ENCODE measurements at places on chromosomes 1 and 21. TPM values are rescaled to one million over a fixed set of nuclear protein-coding genes. Genes with fewer than 3 reads are reported as not detected.
A peak's percentile ranks its signal among the peaks of the same experiment; 100 is the strongest.

DNA sequence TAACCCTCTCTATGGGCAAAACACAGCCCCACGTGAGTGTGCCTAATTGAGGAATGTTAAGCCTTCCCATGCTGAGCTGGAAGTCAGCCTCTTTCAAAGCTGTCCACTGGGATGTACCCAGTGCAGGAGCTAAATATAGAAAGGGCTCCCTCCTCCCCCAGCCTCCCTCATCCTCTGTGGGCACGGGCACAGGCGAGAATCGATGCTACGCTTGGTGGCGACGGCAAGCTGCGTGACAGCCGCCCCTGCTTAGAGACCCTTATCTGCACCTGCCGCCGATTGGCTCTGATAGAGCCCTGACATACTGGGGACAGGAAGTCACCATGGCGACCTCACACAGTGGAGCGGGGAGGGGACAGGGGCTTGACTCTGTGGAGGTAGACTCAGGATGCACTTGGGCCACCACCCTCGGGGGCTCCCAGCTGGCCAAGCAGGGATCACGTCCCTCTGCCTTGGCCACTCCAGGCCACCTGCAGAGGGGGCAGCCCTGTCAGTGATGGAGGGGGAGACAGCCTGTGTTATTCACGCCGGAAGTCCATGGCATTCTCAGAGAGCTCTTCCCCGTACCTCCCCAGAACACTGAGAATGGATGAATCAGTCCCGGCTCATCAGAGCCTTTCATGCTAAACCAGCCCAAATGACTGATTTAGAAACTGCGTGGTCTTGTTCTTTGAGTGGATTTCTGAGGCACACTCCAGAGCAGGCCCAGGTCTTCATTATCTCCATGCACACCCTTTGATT, 84.8 kb downstream of the KCND3 start:
- DNase-seq, result no peak

DNA sequence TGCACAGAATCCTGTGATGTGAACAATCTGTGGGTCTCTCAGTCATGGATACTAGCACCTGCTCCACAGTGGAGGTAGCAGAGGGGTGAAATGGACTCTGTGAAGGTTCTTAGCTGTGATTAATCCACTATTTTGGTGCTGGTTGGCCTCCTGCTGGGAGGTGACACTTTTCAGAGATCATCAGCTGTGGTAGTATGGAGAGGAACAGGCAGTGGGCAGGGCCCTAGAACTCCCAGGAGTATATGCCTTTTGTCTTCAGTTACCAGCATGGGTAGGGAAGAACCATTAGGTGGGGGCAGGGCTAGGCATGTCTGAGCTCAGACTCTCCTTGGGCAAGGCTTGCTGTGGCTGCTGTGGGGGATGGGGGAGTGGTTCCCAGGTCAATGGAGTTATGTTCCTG, 54.0 kb upstream of the KCNJ15 start:
- no peak for DNase-seq

GRCh38 chr1:78688697-78689096, 39.1 kb downstream of the IFI44 start:
- DNase-seq, result peak; percentile 43

DNA sequence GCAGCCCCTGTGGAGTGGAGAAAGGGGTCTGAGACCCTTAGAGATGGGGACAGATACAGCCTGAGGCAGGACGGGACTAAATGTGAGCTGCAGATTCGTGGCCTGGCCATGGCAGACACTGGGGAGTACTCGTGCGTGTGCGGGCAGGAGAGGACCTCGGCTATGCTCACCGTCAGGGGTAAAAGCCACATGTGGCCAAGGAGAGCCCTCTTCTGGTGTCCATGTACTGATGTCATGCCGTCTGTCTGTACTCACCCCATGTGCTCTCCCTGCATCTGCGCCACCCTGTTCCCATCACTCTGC, 84.7 kb downstream of the OBSCN start:
- DNase-seq, result no peak

DNA sequence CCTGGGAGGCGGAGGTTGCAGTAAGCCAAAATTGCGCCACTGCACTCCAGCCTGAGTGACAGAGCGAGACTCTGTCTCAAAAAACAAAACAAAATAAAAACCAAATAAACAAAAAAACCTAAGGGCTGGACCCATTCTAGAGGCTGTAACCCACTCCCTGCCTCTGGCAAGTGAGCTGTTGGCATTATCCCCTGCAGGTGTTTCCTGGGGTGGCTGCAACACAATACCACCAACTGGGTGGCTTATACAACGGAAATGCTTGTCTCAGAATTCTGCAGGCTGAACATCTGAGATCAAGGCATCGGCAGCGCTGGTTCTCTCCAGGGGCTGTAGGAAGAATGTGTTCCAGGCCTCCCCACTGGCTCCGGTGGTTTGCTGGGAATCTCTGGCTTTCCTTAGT, 15.2 kb downstream of the LRRC38 start:
- DNase-seq, result no peak

- DNase-seq, result no peak
Observed at GRCh38 chr1:42055061-42055460, 98.1 kb upstream of the GUCA2B start.

GRCh38 chr1:25858494-25858893, 763 bp downstream of the AUNIP start:
- no peak for DNase-seq

- DNase-seq, result no peak
Observed at GRCh38 chr1:4624141-4624715, 30.2 kb upstream of the AJAP1 start.

- DNase-seq, result no peak
Observed at GRCh38 chr1:216119600-216119999, 303.6 kb downstream of the USH2A start.

- DNase-seq, result no peak
Observed at GRCh38 chr1:15157524-15158399, 4.2 kb downstream of the TMEM51 start.

GRCh38 chr1:202848191-202848542, 37.4 kb downstream of the PCAT6 start:
- no peak for DNase-seq

DNA sequence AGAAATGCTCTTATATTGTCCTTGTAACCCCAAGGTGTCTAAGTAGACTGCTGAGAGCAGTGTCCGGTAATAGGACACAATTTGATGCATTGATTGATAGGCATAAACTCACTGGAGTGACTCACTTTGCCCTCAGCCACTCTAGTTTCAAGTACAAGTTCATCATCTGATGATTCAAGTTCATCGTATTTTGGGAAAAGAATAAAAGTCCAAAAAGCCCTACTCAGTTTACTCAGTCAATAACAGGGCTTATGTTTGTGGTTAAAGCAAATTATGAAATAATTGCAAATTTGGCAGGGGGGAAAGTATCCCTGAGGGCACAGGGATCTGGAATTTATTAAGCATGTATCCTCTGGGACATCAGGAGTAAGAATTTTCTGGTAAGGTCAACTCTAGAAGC, 7.6 kb upstream of the ATF3 start:
- DNase-seq, result no peak

- DNase-seq, result no peak
Observed at GRCh38 chr21:40516335-40516734, 330.6 kb downstream of the DSCAM start.

DNA sequence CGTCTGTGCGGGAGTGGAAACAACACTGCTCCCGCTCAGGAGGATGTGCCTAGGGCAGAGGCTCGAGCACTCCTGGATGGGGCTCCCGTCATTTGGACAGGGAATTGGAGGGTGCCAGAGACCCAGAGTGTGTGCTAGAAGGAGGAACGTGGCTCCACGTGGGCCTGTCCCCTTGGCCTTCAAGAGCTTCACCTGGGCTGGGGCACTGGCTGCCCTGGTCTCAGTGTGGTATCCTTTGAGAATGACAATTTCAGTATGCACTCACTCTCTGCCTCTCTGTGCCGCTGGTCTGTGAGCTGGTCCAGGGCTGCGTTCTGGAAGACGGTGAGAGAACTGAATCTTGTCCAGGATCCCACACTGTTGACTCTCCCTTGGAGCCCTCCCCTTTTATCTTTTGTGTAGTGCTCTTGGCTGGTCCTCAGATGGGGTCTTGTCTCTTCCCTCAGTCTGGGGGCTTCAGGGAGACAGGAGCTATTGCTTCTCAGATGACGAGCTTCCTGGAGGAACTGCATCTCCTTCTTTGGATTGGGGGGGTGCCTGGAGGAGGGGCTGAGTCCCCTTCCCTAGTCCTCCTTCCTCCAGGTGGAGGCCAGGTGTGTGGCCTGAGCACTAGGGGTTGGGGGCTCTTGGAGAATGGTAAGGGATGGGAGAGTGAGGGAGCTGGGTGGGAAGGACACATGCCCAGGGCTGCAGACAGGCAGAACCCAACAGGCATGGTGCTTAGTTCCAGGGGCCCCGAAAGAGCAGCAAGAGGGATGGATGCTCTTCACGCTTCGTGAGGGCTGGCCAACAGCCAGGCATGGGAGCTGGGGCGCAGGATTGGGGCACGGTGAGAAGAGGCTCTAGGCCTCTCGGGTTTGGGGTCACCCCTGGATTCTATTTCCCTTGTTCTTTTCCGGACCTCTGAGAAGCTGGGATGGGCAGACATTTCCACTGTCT, 14.8 kb upstream of the ETV3L start:
- DNase-seq, result no peak

GLIS1 gene
- 0.28 TPM for total RNA-seq

HIVEP3 gene
- total RNA-seq, result 6.0 TPM

CALML6 gene
- total RNA-seq, result 1.5 TPM

CELA2A gene
- 0.72 TPM for total RNA-seq

KMO gene
- total RNA-seq, result 1.8 TPM

MYOG gene
- not detected for total RNA-seq

OR2AK2 gene
- total RNA-seq, result not detected

SAMSN1 gene
- 0.44 TPM for total RNA-seq

RHD gene
- total RNA-seq, result not detected

PGM1 gene
- 77.2 TPM for total RNA-seq
